ENCODE measurements at places on chromosomes 2 and 18.

DNA sequence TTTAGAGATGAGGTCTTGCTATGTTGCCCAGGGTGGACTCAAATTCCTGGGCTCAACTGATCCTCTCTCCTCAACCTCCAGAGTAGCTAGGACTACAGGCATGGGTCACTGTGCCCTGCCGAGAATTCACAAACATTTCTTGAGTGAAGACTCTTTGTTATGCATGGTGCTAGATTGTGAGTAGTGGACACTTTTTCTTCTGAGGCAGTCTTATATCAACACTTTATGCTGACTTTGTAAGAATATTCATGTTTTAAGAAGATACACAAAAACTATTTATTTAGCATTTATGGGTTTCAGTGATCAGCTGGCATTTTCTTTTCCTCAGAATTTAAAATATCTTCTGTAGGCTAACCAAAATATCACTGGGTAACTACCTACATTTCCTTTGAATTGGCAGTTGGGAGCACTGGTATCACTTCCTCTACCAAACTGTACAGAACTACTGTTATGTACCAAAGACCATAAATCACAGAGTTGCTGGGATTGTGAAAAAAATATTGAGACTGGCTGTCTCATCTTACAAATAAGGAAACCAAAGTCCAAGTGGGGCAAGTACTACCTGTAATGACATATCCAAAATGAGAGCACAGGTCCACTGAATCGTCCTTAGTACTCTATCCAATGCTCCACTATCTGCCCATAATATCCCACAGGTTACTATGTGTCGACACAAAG, 34.0 kb downstream of the DOCK10 start:
- DNase-seq: no peak

DNA sequence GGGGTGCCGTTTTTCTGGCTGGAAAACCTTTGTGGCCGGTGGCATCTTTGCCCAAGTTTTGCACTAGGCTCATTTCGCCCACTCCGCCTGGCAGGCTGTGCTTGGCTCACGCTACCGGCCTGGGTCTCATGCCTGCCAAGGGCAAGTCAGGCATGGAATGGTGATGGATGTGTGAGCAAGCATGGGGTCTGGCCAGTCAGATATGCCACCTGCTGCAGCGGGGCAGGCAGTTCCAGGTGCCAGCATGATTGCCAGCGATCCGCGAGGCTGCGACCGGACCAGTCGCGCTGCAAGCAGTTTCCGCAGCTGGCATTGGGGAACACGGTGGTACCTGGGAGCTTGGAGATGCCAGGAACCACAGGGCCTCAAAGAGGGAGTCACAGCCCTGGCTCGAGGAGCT, 40.6 kb downstream of the TAF1B start:
- DNase-seq: no peak

DNA sequence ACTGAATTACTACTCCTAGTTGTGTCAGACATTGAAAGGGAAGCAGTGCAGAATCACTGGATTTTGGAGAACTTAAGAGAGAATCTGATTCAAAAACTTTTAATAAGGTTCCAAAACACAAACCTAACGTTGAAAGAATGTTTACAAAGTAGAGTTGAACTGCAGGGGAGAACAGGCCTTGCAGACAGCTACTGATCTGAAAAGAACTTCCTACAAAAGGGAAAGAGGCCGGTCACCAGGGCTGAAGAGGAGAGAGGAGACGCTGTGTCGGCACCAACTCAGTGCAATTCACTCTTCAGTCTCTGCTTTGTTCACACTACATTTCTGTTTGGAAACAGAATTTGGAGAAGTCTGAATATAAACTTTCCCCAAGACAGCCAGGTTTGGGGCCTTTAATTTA, 124.0 kb downstream of the GAREM1 start:
- no peak for DNase-seq

DNA sequence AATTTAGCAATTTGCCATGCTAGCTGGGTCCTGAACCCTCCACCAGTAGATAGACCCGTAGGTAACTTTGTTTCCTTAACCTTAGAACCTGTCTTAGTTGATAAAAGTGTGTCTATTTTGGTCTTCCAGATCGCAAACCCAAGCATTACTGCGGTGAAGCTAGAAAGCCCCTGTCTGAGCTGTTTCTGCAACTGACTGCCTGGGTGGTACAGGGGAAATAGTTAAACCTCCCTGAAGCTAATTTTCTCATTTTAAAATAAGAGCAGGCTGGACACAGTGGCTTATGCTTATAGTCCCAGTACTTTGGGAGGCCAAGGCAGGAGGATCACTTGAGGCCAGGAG, 101.7 kb upstream of the MSH2 start:
- no peak for DNase-seq

DNA sequence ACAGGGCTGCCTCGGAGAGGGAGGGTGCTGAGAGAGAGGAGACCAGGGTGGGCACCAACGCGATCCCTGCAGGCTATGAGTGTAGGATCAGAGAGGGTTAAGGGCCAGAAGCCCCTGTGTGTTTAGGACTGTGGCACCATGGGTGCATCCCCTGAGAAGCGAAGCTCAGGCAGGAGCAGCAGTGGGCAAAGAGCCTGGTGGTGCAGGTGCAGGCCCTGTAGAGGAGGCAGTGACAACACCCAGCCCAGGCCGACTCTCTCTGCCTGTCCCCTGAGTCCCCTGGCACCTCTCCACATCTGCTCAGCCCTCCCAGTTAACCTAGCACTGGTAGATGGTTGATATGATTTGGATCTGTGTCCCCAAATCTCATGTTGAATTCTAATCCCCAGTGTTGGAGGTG, 139.8 kb downstream of the RNF152 start:
- no peak for DNase-seq

DNA sequence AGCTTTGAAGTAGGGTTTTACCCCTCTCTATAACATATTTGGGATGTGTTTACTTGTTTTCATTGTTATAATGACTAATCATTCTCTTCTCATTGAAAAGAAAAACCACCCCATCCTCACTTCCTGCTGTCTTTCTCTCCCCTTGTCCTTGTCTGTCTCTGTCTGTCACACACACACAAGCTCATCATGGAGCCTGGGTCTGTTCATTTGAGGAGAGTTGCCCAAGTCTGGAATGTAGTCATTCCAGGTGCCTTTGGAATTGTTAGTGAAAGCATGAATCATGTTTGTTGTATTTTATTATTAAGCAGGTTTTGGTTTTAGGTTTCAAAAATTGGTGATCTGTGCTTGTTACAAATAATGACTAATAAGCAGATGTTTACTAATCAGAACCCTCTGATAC, 133.5 kb upstream of the IL1R2 start:
- no peak for DNase-seq

- no peak for DNase-seq
These were observed 2.7 kb downstream of the RTP5 start for GRCh38 chr2:241872313-241872642.

DNA sequence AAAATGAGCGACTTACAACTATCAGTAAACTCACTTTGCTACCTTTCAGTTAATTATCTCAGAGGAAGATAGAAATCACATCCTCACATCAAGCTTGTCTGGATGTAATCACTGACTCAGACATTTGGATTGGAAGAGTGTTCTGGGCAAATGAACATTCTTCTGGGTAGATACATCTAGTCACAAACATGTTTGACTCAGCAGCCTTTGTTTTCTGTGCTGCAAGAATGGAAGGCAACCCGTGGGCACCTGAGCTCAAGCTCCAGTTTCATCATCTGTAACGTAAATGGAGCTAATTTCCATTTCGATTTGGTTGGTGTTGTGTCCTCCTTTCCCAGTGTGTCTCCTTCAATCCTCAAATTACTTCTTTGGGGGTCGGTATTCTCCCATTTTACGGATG, 58.5 kb downstream of the ACAA2 start:
- DNase-seq: no peak

DNA sequence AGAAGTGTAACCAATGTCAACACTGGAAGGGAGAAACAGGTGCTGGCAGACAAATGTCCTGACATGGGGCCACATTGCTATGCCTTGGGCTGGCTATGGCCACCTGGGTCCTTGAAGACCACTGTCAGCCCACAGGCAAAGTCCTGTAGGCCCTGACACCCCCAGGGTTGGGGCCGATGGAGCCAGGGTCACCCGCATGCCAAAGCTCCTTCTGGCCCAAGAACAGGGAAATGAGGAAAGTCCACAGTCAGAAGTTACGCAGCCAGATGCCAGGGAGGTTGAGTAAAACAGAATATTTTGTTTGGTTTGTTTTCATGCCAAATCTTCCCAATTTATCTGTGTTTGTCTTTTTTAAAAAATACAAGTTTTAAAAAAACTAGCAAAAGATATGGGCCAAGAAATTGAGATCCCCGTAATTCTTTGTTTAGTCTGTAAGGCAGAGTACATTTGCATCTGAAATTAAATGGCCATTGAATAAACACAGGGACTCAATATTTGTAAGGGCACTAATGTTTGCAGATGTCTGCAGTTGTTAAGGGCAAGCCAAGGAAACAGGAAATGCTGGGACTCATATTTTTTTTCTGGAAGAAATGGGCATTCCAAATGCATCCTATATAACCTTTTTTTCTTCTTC, 186.4 kb downstream of the FAM210A start:
- DNase-seq: no peak

DNA sequence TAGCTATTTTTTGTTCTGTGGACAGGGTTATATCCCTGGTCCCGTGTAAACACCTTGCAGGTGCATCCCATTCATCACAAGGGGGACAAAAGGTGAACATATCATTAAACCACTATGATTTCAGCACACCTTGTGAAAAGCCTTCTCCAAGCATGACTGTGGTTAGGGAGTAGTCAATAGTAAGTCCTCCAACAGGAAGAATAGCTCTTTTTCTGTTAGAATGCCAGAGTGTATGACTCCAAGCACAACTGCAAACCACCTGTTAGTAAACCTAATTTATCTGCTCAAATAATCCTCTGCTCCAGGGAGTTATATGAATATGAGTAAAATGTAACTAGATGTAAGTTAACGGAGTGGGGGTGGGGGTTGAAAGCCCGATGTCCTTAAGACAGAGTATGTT, 240.5 kb downstream of the AGPS start:
- no peak for DNase-seq

- no peak for DNase-seq
These were observed 51.1 kb downstream of the RTN4 start for GRCh38 chr2:54999182-54999581.

DNA sequence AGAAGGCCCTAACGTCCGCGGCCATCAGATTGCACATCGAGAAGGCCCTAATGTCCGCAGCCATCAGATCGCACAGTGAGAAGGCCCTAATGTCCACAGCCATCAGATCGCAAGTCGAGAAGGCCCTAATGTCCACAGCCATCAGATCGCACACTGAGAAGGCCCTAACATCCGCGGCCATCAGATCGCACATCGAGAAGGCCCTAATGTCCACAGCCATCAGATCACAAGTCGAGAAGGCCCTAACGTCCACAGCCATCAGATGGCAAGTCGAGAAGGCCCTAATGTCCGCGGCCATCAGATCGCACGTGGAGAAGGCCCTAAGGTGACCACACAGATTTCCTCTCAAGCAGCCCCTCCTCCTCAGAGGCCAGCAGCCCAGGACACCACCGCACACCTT, 193.2 kb upstream of the PXDN start:
- DNase-seq: no peak

- no peak for DNase-seq
These were observed 183.1 kb downstream of the FMNL2 start for GRCh38 chr2:152518034-152518433.

DNA sequence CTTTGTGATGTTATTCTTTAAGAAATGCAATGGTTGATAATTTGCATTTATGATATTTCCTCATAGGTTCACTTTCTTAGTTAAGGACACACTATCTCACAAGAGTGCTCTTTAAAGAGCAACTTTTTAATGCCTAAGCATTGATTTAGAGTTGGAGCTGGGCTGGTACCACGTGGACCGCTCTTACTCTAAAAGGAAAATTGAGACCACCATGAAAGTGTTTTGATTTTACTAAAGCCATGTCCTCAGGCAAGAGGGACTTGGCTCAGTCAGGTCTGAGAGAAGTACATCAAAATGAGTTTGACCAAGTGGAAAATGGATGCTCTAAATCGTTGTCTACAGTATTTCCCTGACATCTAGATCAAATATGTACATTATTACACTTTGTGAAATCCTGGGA, 302.4 kb downstream of the LRRTM1 start:
- DNase-seq: no peak

DNA sequence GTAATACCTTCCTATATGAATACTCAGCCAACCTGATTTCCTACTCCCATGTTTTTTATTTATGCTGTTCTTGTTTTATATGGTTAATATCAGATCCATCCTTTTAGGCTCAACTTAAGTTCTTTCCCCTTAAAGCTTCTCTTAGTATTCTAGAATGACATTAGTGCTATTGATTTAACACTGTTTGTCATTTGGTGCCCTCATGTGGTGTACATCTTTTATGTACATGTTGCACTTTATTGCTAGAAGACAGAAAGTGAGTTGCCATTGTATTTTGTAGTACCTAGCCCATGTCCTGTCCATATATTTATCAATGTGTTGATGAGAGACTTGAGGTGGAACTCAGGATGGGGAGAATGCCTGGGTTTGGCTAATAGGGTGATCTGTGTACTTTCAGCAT, 2.5 kb downstream of the HTRA2 start:
- DNase-seq: no peak

- no peak for DNase-seq
These were observed 36.2 kb upstream of the IGFBP2 start for GRCh38 chr2:216596980-216597509.

GRCh38 chr2:151374436-151374835, 17.0 kb downstream of the TNFAIP6 start:
- DNase-seq: no peak

DNA sequence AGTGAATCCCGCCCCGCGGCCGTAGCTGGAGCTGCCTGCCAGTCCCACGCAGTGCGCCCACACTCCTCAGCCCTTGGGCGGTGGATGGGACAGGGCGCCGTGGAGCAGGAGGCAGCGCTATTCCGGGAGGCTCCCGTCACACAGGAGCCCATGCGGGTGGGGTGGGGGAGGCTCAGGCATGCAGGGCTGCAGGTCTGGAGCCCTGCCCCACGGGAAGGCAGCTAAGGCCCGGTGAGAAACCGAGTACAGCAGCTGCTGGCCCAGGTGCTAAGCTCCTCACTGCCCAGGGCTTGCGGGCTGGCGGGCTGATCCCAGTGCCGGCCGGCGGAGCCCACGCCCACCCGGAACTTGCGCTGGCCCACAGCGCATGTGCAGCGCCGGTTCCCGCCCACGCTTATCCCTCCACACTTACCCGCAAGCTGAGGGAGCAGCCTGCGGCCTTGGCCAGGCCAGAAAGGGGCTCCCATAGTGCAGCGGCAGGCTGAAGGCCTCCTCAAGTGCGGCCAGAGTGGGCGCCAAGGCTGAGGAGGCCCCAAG, 1152.8 kb upstream of the CELF4 start:
- DNase-seq: no peak

DNA sequence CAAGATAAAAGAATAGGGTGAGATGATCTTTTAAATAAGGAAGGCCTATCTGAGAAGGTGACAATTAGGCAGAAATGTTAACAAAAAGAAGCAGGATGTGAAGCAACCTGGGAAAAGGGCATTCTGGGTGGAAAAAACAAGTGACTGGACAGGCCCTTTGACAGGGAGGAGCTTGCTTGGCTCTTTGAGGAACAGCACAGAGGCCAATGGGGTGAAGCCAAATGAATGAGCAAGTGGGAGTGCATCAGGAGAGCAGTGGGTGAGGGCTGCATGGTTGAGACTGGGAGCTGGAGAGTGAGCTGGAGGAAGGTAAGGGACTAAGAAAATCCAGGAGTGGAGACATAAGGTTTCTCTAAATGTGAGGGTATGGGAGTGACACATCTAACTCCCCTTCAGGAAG, 126.9 kb downstream of the TDRD15 start:
- no peak for DNase-seq
